ENCODE measurements at places on chromosomes 7 and 10.

DNA sequence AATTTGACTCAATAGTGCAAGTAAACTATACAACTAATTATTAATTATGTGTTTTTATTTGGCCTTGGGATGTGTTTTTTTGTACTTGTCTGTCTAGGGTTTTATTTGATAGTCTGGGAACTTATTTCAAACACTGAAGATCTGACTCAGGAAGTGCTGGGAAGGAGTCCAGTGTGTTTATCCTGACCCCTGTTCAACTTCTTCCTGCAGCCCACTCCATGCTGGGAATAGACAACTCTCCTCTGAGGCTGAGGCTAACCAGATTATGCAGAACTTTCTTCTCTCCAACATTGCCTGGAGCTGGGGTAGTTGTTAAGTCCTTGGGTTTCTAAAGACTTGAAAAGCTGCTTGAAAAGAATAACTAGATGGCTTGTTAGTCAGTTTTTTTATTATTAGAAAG, 6.9 kb downstream of the CISD1 start:
- DNase-seq: no peak

GRCh38 chr10:80199828-80200227, 5.5 kb downstream of the ANXA11 start:
- DNase-seq: no peak

DNA sequence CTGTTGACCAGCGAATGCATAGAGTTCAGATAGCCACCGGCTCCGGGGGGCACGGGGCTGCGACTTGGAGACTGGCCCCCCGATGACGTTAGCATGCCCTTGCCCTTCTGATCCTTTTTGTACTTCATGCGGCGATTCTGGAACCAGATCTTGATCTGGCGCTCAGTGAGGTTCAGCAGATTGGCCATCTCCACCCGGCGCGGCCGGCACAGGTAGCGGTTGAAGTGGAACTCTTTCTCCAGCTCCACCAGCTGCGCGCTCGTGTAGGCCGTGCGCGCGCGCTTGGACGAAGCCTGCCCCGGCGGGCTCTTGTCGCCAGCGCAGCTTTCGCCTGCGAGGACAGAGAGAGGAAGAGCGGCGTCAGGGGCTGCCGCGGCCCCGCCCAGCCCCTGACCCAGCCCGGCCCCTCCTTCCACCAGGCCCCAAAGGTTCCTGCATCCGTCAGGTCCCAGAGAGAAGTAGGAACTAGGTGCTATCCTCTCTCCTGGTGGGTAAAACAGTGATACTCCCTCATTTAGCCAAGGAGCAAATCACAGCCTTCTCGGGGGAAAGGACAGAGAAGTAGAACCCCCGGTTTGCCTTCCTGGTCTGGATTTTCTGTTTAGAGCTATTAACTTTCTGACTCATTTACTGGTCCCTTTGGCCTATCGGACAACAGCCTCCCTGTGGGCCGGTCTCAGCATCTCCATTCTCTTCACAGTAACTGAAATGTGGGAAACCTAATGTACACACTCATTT, 6.1 kb upstream of the HOXA2 start:
- no peak for DNase-seq

DNA sequence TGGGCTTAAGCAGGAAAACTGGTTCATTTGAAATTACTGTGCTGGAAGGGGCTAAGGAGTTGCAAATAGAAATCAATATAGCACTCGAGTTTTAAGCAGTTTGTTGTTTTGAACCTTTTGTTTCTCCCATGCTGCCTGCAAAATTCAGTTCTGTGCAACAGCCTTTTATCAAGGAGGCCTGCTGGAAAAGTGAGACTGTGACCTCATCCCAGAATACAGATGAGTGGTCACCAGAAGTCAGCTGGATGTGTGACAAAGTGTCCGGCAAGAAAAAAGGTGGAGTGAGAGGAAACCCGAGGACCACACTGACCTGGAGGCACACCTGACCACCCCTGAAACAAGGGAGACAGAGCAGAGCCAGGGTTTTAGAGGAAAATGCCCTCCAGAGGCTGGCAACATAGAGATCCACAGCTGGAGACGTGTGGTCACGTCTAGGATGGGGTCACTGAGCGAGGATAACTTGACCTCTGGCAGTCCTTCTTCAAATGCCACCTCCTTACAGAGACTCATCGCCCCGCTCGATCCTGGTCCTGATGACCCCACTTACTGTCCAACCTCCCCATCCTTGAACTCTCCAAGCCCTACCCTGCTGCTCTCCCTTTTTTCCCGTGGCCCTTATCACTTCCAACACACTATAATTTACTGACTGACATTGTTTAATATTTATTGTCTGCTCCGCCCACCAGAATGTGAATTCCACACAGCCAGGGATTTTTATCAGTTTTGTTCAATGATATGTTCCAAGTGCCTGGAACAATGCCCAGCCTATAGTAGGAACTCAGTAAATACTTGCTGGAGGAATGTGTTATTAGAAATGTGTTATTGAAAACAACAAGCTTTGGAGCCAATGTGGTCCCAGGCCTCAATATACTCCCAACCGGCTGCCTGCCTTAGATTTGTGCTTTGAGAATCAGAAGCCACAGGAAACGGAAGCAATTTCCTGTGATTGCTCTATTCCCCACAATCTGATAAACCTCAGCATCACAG, 243.8 kb downstream of the GLI3 start:
- DNase-seq: no peak

DNA sequence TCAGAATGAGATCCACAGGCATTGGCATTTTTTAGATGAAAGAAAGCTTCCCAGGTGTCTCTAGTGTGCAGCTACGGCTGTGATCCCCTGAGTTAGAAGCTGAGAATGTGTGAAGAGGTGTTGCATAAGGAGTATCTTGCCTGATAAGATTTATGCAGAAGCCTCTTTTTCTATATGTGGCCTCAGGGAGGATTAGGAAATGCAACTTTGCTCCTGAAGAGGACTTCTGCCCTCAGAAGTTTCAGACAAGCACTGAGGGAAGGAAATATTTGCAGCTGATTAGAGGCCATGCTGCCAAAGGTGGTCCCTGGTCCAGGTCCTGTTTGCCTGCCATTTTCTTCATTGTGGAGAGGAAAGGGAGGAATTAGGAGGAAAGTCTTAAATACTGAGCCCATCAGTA, 551.8 kb downstream of the PHTF2 start:
- no peak for DNase-seq

- no peak for DNase-seq
These were observed 1.4 kb downstream of the MRPS33 start for GRCh38 chr7:141013345-141013715.

- no peak for DNase-seq
These were observed 387.2 kb downstream of the TCERG1L start for GRCh38 chr10:130924138-130924819.

DNA sequence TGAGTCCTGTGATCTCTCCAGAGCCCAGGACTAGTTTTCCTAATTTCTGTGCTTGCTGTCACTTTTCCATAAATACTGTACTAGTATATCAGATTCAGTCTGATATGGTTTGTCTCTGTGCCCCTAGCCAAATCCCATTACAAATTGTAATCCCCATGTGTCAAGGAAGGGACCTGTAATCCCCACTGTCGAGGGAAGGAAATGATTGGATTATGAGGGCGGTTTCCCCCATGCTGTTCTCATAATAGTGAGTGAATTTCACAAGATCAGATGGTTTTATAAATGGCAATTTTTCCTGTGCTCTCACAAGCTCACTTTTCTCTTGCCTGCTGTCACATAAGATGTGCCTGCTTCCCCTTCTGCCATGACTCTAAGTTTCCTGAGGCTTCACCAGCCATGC, 54.8 kb upstream of the IFRD1 start:
- DNase-seq: no peak

- DNase-seq: no peak
These were observed 129.8 kb upstream of the TNRC18 start for GRCh38 chr7:5553298-5553877.

GRCh38 chr10:33065111-33065510, 107.1 kb upstream of the ITGB1 start:
- DNase-seq: no peak

GRCh38 chr7:127941476-127942210, 89.6 kb downstream of the LRRC4 start:
- no peak for DNase-seq

GRCh38 chr10:127964621-127965020, 57.7 kb downstream of the PTPRE start:
- DNase-seq: no peak

DNA sequence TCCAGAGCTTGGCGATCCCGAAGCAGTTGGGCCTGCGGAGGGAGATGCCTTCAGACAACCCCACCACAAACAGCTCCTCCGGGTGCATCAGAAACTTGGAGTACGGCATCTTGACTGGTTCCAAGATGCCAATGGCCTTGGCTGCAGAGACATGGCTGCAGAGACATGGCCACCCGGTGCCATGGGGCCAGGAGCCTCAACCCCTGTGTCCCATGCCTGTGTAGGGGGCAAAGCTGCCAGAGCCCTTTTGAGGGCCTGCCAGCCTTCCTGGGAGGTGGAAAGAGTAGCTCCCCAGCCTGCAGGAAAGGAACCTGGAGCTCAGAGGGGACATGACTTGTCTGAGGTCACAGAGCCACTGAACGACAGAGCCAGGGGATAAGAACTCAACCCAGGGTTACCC, 83.5 kb downstream of the RABGEF1 start:
- no peak for DNase-seq

GRCh38 chr7:20249920-20250319, 32.7 kb upstream of the MACC1 start:
- DNase-seq: no peak

DNA sequence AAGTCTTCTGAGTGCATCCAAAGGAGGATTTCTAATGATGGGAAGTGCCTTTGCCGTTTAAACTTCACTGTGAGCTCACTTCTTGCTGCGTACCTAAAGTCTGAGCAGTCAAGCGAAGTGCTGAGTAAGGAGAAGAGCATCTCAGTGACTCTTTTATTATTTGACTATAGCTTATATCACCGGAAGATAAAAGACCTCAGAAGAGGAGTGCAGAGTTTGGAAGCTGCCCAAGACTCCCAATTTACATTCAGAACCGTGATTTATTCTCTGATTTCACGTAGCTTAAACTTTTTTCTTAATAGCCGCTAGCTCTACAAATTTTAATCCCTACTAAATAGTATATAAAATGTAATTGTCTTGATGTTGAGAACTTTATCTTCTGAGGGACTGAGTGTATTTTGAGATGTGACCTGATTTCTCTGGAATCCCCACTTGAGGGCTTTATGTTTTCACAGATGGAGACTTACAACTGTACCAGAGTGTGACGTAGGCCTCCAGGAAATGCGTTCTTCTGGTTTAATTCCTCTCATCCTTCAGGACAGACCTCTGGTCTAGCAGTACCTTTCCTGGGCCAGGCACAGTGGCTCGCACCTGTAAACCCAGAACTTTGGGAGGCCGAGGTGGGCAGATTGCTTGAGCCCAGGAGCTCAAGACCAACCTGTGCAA, 51.1 kb downstream of the CAMK1D start:
- no peak for DNase-seq

DNA sequence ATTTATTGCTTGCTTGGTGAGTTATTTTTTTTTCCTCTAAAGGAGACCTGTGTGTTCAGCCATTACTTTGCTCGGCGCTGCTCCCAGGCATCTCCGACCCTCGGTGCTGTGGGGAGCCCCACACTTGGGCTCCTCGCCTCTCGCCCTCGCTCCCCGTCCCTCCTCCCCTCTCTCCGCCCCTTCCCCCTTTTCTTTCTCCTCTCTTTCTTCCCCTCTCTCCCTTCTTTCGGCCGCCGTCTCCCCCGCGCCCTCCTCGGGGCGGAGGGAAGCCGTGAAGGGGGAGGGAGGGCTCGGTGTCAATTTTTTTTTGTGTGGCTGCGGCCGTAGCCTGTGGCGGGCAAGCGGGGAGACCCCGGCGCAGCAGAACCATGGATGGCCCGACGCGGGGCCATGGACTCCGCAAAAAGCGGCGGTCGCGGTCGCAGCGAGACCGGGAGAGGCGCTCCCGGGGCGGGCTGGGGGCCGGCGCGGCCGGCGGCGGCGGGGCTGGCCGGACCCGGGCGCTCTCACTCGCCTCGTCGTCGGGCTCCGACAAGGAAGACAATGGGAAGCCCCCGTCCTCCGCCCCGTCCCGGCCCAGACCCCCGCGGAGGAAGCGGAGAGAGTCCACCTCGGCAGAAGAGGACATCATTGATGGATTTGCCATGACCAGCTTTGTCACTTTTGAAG, 1.1 kb downstream of the AUTS2 start:
- no peak for DNase-seq

DNA sequence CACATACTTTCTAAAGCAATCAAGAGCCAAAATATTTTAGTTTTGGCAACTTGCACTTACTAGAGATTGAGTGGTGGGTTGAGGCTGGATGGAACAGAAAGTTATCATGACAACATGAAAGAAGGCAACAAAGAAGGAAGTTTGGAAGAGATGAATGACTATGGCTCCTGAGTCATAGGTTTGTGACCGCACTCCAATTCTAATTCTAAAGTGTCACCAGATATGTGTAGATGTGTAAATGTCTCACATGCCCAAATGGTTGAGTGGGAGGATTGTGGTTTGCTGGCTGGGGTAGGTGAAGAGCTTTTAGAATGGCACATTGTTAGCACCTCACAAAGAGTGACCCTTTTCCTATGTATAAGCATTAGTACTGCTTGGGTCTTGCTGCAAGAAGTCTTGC, 20.2 kb downstream of the TAS2R16 start:
- DNase-seq: no peak

DNA sequence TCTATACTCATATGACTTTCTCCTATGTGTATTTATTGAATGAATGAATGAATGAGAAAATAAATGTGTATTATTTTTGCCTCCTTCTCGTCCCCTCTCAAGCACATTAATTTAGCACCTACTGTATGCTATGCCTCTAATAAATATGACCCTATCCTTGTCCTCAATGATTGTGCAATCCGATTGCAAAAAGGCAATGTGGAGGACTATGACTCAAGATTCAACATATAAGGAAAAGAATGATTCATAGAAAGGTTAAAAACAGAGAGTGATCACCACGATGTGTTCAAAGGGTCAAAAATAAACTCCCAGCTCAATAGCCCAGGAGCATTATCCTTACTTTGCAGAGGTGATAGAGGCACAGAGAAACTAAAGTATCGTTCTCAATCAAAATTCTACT, 322.8 kb upstream of the SORCS1 start:
- no peak for DNase-seq

- no peak for DNase-seq
These were observed 9.6 kb upstream of the MRPS24 start for GRCh38 chr7:43878867-43879266.

DNA sequence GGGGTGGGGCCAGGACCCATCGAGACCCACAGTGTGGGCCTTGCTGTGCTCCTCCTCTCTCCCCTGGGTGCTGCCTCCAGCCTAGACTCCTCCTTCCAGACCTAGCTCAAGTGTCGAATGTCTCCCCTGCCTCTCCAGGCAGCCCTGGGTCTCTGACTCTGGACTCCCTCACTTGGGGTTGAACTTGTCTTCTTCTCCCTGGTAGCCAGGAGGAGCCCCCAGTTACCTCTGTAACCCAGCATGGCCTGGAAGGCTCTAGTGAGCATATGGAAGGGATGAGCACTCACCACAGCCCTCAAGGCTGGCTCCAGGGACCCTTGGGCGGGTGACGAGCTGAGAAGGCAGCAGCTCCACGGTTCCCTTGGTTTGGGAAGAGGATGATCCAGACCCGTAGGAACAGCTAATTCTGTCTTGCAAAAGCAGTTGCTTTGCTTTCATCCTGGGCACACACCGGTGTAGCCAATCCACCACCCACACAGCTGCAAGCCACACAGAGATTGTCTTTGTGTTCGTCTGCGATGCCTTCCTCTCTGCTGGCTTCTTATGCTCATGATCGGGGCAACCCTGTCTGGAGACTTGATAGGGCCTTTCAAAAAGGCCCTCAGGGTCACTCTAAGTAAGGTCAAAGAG, 52.3 kb upstream of the ANTXRL start:
- no peak for DNase-seq

All from stimulated activated CD4-positive, alpha-beta T cell treated with anti-CD3 and anti-CD28 coated beads, TNF-alpha, amount 100 ng/mL, for 4 hours (primary cell).